ENCODE measurements at places on chromosomes 7 and 10.

DNA sequence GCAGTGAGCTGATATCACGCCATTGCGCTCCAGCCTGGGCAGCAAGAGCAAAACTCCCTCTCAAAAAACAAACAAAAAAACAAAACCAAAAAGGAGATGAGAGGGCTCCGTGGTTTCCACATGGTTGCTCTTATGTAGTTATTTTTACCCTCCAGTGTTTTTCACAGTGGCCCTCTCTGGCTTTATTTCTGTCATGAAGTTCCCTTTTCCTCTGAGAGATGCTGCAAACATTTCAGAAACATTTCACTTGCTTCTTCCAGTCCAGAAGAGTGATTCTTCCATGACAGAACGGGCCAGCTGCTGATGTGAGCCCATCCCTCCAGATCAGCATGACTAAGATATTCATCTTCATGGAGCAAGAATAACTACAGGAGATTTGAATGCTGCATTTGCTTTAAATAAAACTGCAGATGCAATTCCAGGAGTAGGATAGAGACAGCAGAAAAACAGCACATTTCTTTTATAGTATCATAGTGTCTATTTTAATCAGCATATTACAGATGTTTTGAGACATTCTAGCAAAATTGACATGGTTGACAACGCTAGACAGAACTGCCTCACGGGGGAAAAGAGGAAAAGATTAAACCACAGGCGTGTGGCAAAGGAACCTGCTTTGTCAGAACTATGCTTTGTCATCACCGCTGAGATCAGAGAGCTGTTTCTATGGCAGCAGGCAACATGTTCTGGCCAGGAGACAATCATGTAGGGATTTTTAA, 40.3 kb downstream of the NRCAM start:
- no peak for DNase-seq

- no peak for DNase-seq
These were observed 3.1 kb downstream of the CD36 start for GRCh38 chr7:80641548-80641947.

DNA sequence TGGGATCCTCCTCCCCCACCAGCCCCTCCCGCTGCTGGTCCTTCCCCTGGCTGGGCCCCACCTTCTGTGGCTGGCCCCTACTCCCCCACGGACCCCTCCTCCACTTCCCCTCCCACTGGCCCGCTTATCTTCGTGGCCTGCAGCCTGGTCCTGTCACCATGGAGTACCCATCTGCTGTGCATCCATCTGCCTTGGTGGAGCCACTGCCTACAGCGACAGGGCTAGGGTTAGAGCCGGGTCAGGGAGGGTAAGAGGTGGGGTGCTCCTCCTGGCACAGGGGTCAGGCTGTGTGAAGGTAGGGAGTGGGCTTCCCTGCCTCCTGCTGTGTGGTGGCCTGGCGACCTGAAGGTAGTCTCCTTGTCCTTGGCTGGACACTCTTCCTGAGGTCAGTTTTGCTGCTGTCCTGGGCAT, 5.2 kb downstream of the ADCY1 start:
- DNase-seq: no peak

DNA sequence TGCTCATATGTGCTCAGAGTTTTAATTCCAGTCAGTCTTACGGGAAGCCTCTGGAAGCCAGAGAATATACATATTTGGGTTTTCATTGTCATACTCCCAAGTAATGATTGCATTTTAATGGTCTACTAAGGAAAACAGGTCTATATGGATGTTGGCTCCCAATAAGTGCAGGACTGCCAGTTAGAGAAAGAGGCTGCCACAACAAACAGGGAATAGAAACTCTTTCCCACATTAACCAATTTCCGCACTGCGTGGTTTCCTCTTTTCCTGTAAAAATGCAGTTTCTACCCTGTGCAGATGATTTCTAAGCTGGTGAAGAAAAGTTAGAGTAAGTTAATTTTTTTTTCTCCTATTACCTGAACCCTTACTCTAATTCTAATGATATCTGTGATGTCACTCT, 78.2 kb downstream of the CCSER2 start:
- no peak for DNase-seq

DNA sequence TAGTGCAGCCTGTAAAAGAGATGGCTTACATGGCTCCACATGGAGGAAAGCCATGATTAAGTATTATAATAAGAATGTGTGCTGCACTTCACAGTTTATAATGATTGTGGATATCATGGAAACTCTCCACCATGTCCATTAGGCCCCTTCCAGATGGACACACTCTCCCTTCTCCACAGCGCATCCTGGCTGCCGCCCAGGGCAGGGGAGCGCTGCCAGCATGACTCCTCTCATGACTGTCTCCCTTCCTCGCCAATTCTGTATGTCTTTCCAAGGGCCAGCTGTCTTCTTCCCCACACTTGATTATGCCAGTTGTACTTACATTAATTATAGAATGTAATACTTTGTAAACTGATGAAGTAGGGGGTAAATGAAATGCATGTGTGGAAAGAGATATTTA, 259.3 kb upstream of the TMEM72 start:
- DNase-seq: peak; percentile 71

DNA sequence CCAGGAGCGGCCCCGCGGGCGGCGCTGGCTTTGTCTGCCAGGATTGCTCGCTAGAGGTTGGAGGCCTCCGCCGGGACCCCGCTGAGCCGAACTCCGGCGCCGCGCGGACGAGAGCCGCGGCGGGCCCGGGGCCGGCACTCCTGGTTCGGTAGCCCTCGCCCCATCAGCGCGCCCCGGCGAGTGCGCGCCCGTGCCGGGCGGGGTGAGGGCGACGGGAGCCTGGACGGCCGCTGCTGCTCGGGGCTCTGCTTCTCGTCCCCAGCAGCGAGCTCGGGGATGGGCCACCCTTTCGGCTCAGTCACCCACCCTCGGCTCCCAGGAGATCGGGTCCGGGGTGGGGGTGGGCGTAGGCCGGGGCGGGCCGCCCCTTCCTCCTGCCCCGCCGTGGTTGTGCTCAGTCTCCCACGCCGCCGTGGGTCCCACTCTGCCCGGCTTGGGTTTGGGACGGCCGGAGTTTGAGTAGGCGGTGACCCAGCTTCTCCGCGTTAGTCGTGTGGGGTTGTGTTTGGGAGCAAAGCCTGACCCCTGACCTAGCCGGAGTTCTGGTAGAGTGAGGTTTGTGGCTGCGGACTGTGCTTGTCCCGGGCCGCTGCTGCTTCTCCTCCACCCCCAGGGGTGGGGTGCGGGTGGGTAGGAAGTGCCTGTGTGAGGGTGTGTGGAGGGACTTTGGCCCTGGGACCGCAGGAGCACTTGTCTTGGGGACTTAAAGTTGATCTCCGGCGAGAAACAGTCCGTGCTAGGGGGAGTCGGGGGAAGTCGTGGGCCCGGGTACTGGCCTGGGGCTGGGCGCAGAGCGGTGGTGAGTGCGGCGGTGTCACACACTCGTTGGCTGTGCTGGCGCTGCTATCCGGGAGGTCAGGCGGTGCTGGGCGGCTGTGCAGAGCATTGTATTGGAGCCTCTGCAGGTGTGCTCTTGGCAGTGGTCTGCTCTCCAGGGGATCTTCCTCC, 677 bp downstream of the TSPAN14 start:
- peak; percentile 73 for DNase-seq

GRCh38 chr10:112265745-112266144, 17.5 kb upstream of the TECTB start:
- no peak for DNase-seq

DNA sequence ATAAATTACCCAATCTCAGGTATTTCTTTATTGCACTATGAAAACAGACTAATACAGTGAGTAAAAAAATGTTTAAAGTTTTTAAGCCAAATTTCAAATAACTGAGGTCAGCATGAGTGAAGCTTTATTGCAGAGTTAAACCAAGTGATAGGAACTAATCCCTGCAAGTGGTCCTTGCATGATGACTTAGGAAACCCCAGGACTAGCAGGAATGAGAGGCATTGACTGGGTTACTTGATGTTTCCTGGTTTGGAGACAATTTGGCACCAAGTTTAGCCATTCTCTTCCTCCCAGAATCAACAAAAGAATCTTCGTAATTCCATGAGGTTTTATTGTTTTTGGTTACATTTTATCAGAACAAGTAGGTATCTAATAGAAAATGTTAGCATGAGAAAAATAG, 194.2 kb downstream of the BICC1 start:
- DNase-seq: no peak

DNA sequence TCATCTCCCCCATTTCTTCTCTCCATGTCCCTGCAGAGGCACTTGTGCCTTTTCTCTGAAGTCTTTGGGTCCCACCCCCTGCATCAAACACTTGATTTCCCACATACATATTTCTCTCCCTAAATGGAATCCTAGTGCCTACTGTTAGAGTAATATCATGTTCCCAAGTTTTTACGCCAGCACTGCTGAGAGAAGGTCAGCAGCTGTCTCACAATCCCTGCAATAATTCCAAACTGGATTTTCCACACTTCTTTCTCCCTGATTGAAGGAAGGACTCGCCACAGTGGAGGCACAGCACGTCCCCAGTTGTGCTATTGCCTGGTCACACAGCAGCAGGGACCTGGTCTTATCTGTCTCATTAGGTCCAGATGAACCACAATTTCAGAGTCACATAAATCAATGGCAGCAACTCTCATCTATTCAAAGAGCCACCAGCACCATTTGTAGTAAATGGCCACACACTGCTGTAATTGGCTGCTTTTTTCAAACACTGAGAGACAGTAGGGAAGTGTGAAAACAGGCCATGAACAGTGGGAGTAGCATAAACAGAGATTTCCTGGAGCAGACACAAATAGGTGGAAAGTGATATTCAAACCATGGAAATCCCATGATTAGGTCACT, 605.5 kb downstream of the XPNPEP1 start:
- no peak for DNase-seq

DNA sequence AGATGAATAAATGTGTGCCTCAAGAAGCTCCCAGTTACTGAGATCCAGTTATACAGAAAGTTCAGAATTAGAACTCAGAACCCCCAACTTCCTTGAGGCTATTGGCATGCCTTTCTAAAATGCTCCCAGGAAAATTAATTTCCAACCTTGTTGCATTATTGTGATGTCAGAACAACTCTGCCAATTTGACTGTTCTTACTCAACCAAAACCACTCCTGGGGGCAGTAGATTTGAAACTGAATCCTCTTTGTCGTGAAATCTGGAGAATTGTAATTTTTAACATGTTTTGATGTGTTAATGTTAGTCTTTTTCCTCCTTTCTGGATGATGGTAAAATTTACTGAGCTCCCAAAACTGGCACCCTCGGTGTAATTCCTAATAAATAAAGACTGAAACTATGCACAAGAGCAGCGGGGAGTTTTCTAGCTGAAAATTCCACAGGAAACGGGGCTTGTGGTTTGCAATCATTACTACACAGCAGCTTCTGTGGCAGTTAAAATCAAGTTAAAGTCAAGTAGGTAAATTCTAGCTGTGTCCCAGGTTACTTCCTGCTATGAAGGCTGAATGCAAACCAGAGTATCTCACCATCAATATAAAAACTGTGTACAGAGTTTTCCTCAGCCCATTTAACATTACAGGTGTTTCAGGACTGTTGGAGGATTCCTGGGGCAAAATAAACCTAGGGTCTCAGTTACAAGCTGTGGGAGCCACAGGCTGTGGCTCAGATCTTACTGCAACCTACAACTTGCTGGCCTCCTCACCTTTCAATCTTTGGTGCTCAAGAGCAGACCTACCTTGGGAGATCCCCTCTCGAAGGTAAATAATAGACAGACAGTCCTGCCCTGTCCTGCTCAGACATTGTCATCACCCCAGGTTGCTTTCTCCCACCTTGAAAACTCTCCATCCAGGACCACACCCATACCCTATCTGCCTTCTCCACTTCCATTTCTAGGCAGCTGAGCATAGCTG, 156.3 kb upstream of the KMT2E start:
- DNase-seq: no peak

DNA sequence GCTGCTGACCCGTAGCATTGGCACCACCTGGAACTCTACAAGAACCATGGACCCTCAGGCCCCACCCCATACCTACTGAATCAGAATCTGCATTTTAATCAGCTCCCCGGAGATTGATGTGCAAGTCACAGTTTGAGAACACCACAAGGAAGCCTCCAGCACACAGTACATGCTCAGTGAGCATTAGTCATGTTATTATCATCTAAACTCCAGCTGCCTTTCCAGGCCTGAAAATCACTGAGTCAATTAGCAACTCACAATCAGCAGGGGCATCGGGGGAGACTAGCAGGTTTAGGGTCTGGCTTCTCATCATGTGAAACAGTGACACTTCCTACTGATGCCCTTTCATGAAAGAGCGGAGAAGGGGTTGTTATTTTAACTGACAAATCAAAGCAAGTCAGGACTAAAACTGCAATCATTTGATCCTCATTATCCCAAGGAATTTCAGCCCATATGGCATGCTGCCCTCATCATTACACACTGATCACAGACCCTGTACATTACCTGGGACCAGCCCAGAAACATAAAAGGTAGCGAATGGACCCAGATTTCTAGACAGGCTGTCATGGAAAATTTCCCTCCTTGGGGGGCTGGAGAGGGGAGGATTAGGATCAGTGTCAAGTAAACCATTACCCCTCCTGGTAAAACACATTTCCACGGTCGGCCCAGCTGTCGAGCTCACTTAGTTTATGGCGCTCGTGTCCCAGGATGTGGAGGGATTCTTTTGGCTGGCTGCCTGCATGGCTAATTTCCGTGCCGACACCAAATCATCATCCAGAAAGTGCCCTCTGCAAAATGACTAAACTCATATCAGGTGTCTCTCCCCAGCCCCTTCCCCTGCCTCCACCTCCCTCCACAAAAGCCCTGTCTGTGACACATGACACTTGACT, 122.8 kb downstream of the PRLHR start:
- DNase-seq: no peak

- no peak for DNase-seq
These were observed 72.2 kb downstream of the CACUL1 start for GRCh38 chr10:118682533-118682932.

DNA sequence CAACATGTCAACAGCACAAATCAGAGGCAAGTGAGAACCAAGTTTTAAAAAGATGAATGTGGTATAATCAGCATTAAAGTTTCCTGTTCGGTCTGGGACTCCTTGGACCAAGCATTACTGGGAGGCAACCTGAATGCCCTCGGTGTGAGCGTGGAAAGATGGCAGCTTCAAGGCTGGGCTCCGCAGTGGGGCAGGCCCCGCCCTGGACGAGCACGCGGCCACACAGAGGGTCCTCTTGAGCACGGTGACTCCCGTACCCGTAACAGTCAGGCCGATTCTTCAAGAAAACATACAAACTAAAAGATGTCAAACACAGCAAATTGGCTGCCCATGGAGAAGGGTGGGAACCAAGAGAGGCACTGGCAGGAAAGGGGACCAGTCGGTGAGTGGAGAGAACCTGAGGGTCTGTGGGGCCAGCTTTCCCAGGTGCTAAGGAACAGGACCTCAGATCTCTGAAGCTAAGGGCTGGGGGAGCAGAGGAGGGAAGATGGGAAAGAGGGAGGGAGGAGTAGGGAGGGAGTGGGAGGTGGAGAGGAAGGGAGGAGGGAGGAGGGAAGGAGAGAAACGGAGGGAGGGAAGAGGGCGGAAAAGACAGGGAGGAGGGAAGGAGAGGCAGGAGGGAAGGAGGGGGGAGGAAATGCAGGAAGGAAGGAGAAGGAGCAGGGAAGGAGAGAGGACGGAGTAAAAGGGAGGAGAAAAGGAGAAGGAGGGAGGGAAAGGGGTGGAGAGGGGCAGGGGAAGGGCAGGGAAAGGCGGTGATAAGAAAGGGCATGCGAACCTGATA, 71.2 kb upstream of the FAM20C start:
- no peak for DNase-seq

GRCh38 chr10:29127037-29127700, 161.7 kb upstream of the LYZL1 start:
- no peak for DNase-seq
